ENCODE measurements at places on chromosomes 12 and 14.

DNA sequence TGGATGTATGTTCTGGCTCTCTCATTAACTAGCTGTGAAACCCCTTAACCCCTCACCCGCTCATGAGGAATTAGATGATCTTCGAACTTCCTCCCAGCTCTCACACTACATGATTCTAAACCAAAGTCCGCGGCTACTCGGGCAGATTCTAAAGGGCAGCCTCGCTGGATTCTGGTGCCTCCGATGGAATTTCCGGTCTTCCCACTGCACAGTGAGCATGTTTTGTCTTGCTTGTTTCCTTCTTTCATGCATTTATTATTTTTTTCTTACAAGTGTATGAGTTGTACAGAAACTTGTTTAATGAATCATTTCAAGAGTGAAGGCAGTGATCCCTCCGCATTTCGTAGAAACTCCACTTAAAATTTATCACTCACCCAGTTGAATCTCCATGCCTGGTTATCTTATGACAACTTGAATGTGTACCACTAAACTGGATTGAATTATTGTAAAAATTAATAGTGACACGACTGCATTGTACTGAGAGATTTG lies 4.5 kb upstream of the HCAR3 start:
- no peak for DNase-seq

DNA sequence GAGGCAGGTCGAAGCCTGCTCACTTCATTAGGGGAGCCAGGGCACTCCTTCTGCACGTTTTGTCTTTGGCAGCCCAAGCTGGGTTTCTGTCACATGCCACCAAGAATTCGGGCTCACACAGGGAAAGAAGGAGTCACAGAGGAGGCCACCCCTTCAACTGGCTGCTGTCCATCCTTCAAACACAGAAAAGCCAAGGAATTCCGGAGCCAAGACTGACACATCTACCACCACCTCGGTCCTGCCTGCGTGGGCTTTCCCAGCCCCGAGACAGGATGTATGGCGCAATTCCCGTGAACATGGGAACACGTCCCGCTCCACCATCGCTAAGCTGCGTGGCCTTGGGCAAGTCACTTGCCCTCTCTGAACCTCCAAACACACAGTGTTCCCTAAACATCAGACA lies 70.4 kb downstream of the NCOR2 start:
- no peak for DNase-seq

- no peak for DNase-seq
Measured at GRCh38 chr12:70330158-70330557, 35.9 kb upstream of the KCNMB4 start.

DNA sequence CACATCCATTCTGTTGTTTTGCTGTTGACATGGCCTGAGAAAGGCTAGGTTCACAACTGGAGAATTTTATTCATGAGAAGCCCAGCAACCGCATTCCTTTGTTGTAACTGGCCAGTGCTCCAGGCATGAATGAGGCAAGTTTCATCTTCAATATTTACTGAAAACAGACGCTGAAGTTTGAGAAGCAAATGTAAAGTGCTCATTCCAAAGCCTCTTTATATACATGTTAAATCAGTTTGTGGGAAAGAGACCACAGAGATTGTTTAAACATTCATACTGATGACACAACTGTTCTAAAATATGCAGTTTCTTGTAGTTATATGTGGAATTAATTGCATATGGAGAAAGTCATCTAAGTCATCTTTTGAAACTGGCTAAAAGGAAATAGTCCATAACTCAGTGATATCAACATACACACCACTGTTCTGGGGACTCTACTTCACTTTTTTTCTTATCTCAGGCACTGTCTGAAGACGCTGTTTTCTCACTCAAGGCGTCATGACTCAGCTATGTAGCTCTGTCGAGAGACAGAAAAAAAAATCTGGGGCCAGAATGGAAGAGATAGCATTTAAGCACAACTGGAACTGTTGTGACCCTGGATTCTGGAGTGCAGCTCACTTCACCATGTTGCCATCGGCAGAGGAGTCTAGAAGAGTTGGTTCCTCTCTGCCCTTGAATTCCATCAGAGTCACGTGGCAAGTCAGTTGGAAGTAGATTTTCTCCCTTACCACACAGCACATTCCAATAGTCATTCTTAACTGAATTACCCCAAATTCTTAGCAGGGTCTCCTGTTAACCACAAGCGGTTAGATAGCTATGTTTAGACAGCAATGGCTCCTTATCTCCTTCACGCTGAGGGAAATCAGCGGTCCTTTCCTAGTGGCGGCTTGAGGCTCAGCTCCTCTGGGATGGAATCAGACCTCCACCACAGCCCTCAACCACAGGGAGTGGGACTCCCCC lies 258.4 kb upstream of the HMGA2 start:
- DNase-seq: no peak

DNA sequence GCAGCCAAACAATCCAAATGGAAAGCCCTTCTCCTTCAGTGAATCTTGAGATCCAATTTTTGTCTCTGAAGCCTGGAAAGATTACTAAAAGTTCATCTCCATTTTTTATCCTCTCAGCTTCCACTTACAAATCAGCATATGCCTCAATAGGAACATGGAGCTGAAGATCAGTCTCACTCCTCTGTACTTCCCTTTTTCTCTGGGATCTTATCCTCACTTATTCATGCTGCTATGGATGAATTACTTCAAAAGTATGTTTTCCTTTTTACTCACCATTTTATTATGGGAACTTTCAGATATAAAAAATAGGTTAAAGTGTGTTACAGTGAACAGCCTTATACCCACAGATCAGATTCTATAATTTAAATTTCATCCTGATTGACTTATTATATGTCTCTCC lies 14.4 kb upstream of the NTF3 start:
- no peak for DNase-seq

GRCh38 chr12:71009430-71010142 lies 89.0 kb upstream of the PTPRR start:
- DNase-seq: no peak
